NCI-H2081 (cell line): ENCODE measurements at places on chromosomes 7 and 10.

GRCh38 chr7:81506609-81507008 is 263.2 kb downstream of the HGF start:
- no peak for DNase-seq

DNA sequence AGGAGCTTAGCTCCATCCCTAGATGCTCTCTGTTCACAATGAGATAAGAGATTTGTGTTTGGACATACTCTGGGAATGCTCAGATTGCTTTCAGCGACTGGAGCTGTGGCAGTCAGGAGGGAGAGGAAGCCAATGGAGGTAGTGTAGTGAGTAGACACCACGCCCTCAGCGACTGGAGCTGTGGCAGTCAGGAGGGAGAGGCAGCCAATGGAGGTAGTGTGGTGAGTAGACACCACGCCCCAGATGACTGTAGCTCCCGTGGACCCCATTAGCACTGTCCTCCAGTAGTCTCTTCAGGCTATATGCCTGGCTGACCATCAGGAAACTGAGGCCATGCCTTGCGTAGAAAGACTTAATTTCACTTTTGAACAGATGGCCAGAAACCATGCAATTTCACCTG is 1033.8 kb downstream of the NRG3 start:
- no peak for DNase-seq

- no peak for DNase-seq
Observed at GRCh38 chr7:124387056-124387455, 354.2 kb upstream of the TMEM229A start.

DNA sequence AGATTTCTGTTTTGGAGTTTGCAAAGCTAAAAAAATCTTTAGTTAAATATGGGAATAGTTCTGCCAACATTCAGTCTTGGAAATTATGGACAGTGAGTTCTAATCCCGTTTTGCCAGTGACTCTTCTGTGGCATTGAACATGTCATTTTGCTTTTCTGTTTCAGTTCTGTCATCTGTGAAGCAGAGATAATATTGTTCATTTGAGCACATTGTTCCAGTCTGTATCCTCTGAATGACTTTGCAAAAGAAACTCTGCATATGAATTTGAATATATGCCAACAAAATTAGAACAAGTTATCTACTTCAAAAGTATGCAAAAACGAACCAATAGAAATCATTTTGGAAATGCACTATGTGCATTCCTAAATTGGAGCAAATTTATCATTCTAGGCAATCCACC is 746.0 kb upstream of the POT1 start:
- DNase-seq: no peak

- no peak for DNase-seq
Observed at GRCh38 chr7:84677117-84677732, 482.6 kb upstream of the SEMA3A start.

- no peak for DNase-seq
Observed at GRCh38 chr10:78505657-78506056, 472.0 kb downstream of the RPS24 start.

- DNase-seq: peak; percentile 13
Observed at GRCh38 chr10:46992803-46993561, 81.8 kb downstream of the PTPN20 start.

GRCh38 chr10:69864321-69864720 is 62.6 kb downstream of the COL13A1 start:
- DNase-seq: no peak

DNA sequence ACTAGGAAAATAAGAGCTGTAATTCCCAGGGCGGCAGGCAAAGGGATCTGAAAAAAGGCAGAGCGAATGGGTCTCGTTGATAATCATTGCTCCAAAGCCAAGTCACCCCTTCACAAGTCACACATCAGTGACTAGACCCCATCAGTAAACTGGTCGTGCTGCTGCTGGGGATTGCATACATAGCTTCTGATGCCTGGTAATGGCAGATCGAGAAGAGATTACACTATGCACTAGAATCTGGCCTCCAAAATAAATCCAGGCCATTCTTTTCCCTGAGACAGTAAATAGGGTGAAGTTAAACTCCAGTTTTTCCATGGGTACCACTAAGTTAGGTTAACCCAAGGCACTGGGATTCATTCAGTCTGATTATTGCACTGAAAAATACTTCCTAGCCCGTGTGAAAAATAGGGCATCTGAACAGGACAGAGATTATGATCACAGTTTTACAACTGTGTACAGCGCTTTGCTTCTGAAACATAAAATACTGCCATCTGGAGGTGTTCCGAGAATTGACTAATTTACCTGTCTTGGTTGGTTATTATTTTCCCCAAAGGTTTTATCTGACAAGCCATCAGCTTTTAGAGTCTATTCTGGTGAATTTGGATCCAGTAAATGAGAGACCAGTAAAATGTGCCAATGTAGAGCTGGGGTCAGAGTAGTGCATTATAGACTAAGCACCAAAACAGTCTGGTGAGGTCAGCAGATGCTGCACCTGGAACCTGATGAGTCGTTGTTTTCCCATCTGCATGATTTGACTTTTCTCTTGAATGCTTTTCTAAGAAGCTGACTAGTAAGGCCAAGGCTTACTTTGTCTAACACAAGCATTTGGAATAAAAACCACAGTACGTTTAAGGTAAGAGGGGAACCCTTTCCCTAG is 82.9 kb upstream of the AFAP1L2 start:
- no peak for DNase-seq

- no peak for DNase-seq
Observed at GRCh38 chr10:62323751-62324150, 50.4 kb upstream of the ZNF365 start.

- DNase-seq: no peak
Observed at GRCh38 chr7:117588352-117588794, 108.5 kb downstream of the CFTR start.

DNA sequence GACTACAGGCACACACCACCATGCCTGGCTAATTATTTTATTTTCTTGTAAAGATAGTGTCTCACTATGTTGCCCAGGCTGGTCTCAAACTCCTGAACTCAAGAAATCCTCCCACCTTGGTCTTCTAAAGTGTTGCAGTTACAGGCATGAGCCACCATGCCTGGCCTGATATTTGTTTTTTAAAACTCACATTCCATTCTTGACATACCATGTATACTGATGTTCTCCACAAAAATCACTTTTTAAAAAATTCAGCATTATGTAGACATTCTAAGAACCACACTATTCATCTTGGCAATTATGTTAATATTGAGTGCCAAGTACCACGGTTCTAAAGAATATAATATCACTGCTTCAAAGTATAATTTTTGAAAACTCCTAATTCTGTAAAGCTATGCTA is 43.5 kb downstream of the IDE start:
- DNase-seq: no peak

GRCh38 chr7:69309601-69310000 is 288.7 kb upstream of the AUTS2 start:
- no peak for DNase-seq

- no peak for DNase-seq
Observed at GRCh38 chr7:8938044-8938805, 504.8 kb downstream of the NXPH1 start.

DNA sequence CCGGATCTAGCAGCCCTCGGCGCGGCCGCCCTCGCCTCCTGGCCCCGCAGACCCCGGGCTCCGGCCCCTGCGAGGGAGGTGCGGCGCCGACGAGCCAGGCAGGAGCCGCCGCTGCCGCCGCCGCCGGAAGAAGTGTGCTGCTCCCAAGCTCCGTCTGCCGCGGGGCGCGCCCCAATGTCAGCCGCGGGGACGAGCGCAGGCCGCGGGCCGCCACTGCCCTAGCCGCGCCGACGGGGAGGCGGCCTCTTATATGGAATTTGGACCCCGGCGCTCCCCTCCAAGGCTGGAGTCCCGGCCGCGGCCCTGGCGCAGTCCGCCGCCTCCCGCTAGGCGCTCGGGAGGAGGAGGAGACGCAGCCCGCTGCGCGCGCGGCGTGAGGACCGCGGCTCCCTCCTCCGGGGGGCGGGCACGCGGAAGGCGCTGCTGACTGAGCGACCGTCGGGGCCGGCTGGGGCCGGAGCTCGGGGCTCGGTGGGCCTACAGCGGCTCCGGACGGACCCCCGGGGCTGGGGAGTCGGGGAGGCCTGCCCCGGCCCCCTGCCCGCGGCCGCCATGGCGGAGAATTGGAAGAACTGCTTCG is at the start of gene TRIM8:
Gene TRIM8 (plus strand): TSS at position 414 of the 580 bp plus-strand sequence. CDS start 139 bp downstream, at position 553.
- DNase-seq: peak; percentile 38

- peak; percentile 25 for DNase-seq
Observed at GRCh38 chr7:150801242-150801945, 825 bp downstream of the TMEM176A start.

DNA sequence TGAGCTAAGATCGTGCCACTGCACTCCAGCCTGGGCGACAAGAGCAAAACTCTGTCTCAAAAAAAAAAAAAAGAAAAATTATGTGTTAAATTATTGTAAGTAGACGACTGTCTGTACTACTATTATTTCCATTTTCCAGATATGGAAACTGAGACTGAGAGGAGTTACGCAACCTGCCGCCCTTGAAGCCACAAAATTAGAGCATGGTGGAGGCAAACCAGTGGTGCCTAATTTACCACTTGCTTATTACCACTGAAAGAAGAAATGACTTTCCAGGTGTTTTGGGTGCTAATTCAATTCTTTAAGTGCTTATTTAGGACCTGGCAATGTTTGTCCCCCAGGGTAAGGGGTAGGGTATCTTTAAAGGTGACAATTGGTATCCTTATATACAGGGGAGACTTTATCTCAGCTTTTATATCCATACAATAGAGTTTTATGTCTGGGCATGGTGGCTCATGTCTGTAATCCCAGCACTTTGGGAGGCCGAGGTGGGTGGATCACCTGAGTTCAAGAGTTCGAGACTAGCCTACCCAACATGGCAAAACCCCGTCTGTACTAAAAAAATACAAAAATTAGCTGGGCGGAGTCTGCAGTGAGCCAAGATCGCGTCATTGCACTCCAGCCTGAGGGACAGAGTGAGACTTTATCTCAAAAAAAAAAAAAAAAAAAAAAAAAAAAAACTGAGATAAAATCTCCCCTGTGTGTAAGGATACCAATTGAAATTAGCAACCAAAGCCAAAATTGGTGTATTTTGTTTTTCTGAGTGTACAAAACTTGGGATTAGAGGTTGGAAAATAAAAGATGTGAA is 16.6 kb upstream of the CAMK1D start:
- no peak for DNase-seq

GRCh38 chr10:58771863-58772262 is 259.2 kb downstream of the BICC1 start:
- DNase-seq: no peak

GRCh38 chr10:21458126-21458871 is 67.2 kb downstream of the SKIDA1 start:
- no peak for DNase-seq

- DNase-seq: no peak
Observed at GRCh38 chr10:33332183-33333065, 2.0 kb downstream of the NRP1 start.

- DNase-seq: no peak
Observed at GRCh38 chr7:22793593-22794462, 28.8 kb downstream of the TOMM7 start.

- DNase-seq: no peak
Observed at GRCh38 chr10:70782086-70782745, 3.0 kb downstream of the TBATA start.

DNA sequence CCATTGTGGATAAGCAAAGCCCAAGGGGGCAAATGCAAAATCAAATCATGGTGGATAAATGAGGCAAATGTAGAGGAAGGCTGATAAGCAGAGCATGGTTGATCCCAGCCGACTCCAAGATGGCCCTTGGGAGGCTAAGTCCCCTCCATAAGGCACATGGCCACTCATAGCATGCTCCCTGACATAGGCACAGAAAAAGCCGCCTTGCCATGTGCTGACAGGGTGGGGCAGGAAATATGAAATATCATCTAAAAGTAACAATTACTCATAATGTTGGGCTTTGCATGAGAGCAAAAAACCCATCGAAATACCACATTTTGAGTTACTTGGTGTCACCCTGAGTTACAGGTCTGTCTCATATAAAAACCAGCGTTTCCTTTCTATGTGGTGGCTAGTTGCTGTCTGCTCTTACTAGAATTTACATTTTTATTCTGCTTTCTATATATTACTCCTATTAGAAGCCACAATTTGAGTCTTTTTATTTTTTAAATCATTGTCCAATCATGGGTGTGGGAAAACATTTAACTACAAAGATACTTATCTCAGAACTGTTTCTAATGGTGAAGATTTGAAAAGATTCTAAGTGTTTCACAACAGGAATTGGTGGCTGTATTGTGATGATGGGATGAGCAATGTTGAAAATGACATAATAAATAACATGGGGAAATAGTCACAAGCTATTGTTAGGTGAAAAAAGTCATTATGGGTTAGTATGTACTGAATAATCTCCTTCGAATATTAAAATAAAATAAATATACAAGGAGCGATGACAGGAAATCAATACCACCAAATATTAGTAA is 102.7 kb downstream of the CUBN start:
- no peak for DNase-seq

DNA sequence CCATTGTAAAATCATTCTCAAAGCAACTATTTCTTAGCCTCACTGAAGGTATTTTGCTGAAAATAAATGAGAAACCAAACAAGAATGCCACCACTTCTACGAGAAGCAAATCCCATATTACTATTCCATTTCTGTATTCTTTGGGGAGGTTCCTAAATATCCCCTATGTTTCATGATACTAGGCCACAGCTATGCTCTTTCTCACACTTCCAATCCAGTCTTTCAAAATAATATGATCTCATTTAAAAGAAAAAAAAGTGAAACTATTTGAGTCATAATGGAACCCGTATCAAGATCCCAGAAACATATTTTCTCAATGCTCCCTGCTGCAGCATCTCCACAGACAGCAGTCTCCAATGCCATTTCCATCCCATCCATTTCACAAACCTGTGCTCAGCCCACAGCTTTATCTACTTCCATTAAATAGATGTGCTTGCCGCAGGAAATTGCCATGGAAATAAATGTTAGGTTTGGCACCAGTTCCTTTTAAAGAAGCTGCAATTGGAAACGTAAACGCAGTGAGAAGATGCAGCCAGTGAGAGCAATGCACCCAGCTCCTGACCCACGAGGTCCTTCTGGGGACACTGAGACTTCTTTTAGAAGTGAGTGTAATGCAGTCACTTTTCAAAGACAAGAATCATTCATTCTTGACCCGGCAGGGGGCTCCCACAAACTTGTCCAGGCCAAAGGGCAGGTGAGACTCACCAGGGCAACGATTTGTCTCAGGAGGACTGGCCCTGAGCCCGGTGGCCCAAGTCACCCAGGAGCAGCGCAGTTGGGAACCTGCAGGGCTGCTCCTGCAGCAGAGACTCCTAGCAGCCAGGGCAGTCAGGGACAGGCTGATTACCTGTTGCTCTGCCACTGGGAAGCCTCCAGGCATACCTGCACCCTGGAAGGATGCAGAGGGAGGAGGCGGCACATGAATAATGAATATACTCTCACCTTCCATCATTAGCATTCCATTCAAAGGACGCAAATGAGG is 99.6 kb downstream of the C10orf90 start:
- DNase-seq: no peak

DNA sequence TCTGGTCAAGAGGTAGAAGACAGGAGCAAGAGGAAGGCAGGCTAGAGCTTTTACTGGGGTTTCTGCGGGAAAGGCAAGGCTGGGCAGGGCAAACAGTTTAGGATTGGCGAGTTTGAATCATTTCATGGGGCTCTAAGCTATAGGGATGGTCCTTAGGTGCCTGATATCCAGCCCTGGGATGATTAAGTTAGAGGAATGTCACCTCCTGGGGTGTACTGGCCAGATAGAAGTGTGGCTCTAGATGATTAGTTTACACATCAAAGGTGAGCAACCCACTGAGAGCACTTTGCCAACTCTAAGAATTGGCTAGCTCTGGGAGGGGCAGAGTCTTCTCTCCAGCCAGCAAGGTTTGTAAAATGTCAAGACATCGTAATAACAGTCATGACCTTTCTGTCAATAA is 52.4 kb downstream of the ZNF365 start:
- DNase-seq: no peak
